ENCODE measurements at places on chromosomes 2 and 18.

- no peak overlapping the region for H3K27ac ChIP-seq
- no peak overlapping the region for H3K4me3 ChIP-seq
- H3K4me1 ChIP-seq: no peaks in the 10 kb centered on the region
- H3K36me3 ChIP-seq: peaks cover 14% of the 10 kb centered on the region
These were observed 30.6 kb downstream of the HNRNPLL start for GRCh38 chr2:38572167-38572566.

- H3K4me1 ChIP-seq: no peaks in the 10 kb centered on the region
- H3K27me3 ChIP-seq: no peaks in the 10 kb centered on the region
- no peaks in the 10 kb centered on the region for H3K36me3 ChIP-seq
- H3K4me3 ChIP-seq: no peak overlapping the region
- H3K27ac ChIP-seq: no peak overlapping the region
- no peak for DNase-seq
These were observed 175.8 kb upstream of the HNRNPA3 start for GRCh38 chr2:177036747-177037146.

- no peak overlapping the region for H3K4me3 ChIP-seq
- DNase-seq: no peak
- H3K36me3 ChIP-seq: no peaks in the 10 kb centered on the region
- no peaks in the 10 kb centered on the region for H3K27me3 ChIP-seq
- no peaks in the 10 kb centered on the region for H3K4me1 ChIP-seq
- H3K27ac ChIP-seq: no peak overlapping the region
These were observed 36.8 kb upstream of the FAM124B start for GRCh38 chr2:224438726-224439125.

DNA sequence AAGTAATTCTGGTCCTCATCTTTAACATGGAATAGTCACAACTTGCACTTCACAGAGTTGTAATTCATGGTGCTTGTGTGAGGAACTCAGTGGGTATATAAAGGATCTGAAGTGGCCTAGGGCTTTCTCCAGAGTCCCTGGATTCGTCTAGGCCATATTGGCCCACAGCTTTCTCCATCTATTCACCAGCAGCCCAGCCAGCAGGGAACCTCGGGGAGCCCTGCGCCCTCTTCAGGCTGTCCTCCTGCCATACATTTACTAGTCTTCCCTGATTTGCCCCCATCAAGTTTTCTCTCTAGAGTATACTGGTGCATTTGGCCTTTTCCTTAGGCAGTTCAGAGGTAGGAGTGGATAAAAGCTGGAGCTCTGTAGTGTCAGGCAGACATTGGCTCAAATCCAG is 278.3 kb downstream of the MYCN start:
- DNase-seq: no peak
- no peak overlapping the region for H3K4me3 ChIP-seq
- no peak overlapping the region for H3K27ac ChIP-seq
- peaks cover 41% of the 10 kb centered on the region for H3K4me1 ChIP-seq
- no peaks in the 10 kb centered on the region for H3K36me3 ChIP-seq

DNA sequence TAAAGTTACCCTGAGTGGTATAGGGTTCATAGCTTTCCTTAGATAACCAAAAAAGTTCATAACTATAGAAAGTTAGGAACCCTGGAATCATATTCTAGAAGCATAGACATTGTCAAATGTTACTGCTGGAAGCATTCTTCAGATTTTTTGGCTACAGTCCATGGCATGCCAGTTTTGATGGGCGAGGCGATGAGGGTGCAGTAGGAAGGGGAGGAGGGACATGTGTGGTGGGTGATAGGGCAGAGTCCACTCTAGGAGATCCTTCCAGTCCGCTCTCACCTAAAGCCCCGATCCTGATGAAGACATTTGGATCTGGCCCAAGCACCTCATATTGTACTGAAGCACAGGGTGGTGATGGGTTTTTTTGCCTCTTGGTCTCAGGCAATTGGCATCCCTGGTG is 91.8 kb downstream of the HRH4 start:
- H3K4me1 ChIP-seq: peaks cover 5% of the 10 kb centered on the region
- H3K36me3 ChIP-seq: no peaks in the 10 kb centered on the region
- H3K4me3 ChIP-seq: no peak overlapping the region
- no peak for DNase-seq
- H3K27me3 ChIP-seq: no peaks in the 10 kb centered on the region

- no peak overlapping the region for H3K27ac ChIP-seq
- no peaks in the 10 kb centered on the region for H3K36me3 ChIP-seq
- H3K27me3 ChIP-seq: no peaks in the 10 kb centered on the region
- no peak for DNase-seq
These were observed 345.2 kb upstream of the SPHKAP start for GRCh38 chr2:228526687-228527086.

DNA sequence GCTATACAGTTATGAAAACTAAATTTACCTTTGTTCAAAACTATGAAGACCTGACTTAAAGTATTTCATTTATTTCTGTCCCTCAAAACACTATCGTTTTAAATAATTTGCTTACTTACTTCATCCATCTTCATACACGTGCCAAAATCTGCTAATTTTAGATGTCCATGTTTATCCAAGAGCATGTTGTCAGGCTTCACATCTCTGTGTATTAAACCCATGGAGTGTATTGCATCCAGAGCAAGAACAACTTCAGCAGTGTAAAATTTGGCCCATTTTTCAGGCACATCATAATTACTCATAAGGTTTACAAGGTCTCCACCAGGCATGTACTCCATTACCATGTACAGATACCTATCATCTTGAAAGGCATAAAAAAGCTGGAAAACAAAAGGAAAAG is 80.3 kb downstream of the SLC66A3 start:
- H3K27me3 ChIP-seq: no peaks in the 10 kb centered on the region
- no peak for DNase-seq
- peaks cover 54% of the 10 kb centered on the region for H3K36me3 ChIP-seq
- no peaks in the 10 kb centered on the region for H3K4me1 ChIP-seq
- H3K27ac ChIP-seq: no peak overlapping the region

GRCh38 chr2:193462411-193462810 is 1267.7 kb upstream of the TMEFF2 start:
- no peak overlapping the region for H3K4me3 ChIP-seq
- H3K27me3 ChIP-seq: no peaks in the 10 kb centered on the region
- no peaks in the 10 kb centered on the region for H3K4me1 ChIP-seq
- DNase-seq: no peak
- H3K27ac ChIP-seq: no peak overlapping the region

DNA sequence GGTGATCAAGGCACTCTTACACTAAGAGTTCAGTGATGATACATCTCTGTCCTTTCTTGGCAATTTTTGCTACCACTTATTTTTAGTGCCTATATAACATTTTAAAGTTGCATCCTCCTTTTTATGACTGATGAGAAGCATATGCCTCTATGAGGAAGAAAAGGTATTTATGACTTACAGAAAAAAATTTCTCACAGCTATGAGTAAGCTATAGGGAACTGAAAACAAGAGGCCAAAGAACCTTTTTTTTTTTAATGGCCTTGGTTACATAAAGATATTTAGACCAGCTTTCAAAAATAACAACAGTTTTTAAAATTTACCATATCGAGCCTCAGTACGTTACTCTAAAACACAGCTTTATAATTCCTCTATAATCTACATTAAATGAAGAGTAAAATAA is 21.3 kb downstream of the MBD5 start:
- no peak overlapping the region for H3K27ac ChIP-seq
- no peaks in the 10 kb centered on the region for H3K4me1 ChIP-seq
- H3K36me3 ChIP-seq: no peaks in the 10 kb centered on the region
- H3K4me3 ChIP-seq: no peak overlapping the region

- H3K27ac ChIP-seq: no peak overlapping the region
- peaks cover 36% of the 10 kb centered on the region for H3K36me3 ChIP-seq
- H3K27me3 ChIP-seq: no peaks in the 10 kb centered on the region
- peak overlapping the region; percentile 43 for H3K4me3 ChIP-seq
- DNase-seq: no peak
These were observed 28.5 kb downstream of the GPC1 start for GRCh38 chr2:240463866-240464481.

DNA sequence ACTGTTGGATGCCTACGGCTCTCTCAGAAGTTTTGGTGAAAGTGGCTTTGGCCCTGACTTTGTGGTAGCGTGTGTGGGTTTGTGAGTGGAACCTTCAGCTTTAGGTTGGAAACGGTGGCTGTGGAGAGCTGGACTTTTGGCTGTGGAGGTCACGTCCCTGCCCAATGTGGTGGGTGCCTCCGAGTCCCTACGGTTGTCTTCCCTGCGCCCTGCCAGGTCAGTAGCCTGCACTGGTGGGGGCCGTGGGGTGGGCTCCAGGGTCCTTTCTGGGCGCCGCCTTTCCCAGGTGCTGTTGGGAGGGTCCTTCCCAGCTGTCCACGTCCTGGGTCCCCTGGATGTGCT is 11.1 kb downstream of the COLEC11 start:
- no peak overlapping the region for H3K4me3 ChIP-seq
- no peak for DNase-seq
- no peaks in the 10 kb centered on the region for H3K27me3 ChIP-seq

DNA sequence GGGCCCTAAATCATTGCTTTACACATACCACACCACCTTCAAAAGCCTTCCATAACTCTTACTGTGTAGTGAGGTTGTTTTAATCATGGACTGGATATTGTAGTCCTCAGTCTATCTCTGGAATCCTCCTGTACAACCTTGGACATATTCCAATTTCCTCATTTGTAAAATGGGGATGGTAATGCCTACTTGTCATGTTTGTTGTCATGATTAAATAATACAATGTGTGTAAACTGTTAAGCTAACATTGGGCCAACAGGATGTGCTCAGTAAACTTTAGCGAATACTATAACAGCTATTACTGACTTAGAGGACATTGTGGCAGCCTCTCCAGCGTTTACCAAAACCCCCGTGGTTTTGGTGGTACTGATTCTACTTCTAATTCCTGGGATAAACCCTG is 74.7 kb upstream of the PTPRM start:
- H3K4me1 ChIP-seq: no peaks in the 10 kb centered on the region
- peaks cover 2% of the 10 kb centered on the region for H3K27me3 ChIP-seq
- no peaks in the 10 kb centered on the region for H3K36me3 ChIP-seq
- H3K27ac ChIP-seq: no peak overlapping the region
- no peak for DNase-seq

DNA sequence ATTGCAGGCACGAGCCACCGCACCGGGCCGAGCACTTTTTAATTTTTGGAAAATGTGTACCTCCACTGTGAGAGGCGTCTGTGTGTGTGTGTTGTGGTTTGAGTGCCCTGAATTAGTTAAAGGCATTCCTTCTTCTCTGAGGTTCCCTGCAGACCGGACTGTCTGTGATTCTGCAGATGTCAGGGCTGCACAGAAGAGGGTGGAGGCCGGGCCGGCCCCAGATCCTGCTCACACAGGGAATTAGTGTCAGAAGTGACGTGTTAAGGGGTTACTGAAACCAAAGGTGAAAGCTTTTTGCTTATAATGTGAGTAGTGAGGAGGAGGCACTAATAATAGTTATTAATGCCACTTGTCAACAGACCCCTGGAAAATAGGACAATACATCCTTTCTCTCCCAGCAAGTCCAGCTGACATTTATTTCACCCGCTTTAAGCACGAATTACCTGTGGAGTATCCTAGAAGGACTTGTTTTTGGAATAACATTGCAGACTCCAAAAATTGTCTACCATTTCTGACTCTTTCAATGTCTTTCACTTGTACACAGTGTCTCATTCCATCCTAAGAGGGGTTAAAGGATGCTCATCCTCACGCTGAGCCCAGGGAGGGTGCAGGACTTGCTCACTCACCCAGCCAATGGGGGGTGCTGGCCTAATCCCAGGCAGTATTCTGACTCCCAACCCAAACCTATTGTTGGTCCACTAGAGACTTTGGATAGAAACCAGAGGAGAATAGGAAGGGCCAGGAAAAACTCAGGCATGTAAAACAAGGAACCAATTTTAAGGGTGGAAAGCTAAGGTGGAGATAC is 16.2 kb downstream of the ARHGAP25 start:
- no peak overlapping the region for H3K27ac ChIP-seq
- no peak for DNase-seq
- no peaks in the 10 kb centered on the region for H3K27me3 ChIP-seq
- H3K4me1 ChIP-seq: no peaks in the 10 kb centered on the region
- H3K36me3 ChIP-seq: no peaks in the 10 kb centered on the region

DNA sequence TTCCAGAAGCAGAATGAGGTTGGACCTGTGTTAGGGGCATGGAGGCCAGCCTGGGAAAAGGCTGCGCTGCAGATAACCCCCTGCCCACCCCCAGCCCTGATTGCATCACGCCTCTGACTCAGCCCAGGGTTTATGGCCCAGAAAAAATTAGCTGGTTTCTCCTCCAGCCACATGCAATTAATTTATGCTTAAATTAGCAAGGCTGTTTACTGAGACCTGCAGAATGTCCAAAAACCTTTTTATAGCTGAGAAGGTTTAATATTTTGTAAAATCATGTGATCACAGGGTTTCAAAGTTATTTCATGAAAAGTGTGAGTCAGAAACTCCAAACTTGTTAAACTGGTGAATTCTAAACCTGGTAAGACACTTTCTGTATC is 123.1 kb upstream of the HDAC4 start:
- no peak for DNase-seq
- H3K4me1 ChIP-seq: no peaks in the 10 kb centered on the region
- H3K4me3 ChIP-seq: no peak overlapping the region
- H3K36me3 ChIP-seq: no peaks in the 10 kb centered on the region

- H3K27me3 ChIP-seq: no peaks in the 10 kb centered on the region
- H3K4me3 ChIP-seq: no peak overlapping the region
- no peak overlapping the region for H3K27ac ChIP-seq
- no peak for DNase-seq
- H3K36me3 ChIP-seq: peaks cover 87% of the 10 kb centered on the region
These were observed 17.4 kb downstream of the TPGS2 start for GRCh38 chr18:36811430-36811829.

DNA sequence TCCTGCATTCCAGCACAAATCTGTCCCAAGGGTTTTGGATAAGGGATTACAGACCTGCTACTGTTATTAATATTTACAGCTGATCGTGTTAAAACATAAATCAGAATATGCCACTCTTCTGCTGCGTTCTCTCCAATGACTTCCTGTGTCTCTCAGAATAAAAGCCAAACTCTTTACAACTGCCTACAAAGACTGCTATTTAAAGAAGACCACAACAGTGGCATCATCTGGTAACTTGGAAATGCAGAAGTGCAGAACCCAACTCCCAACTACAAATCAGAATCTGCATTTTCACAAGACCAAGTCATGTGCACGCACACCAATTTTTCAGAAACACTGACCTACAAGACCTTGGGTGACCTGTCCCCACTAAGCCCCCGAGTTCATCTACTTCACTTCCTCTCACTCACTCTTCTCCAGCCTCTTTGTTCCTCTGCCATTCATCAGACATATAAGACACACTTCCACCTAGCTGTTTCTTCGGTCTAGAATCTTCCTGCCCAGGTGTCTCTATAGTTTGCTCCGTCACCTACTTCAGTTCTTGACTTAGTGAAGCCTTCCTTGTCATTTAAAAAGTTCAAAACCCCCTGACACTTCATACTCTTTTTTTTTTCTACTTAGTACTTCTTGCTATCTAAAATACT is 36.0 kb downstream of the CHN1 start:
- DNase-seq: no peak
- H3K27ac ChIP-seq: no peak overlapping the region
- H3K36me3 ChIP-seq: peaks cover 29% of the 10 kb centered on the region
- H3K27me3 ChIP-seq: no peaks in the 10 kb centered on the region
- H3K4me3 ChIP-seq: no peak overlapping the region
- H3K4me1 ChIP-seq: peaks cover 2% of the 10 kb centered on the region

Measured in neuronal stem cell (in vitro differentiated cells).